ENCODE measurements at places on chromosomes 11 and 22.

- no peak for DNase-seq
Measured at GRCh38 chr22:19942157-19943081, 801 bp upstream of the TXNRD2 start.

DNA sequence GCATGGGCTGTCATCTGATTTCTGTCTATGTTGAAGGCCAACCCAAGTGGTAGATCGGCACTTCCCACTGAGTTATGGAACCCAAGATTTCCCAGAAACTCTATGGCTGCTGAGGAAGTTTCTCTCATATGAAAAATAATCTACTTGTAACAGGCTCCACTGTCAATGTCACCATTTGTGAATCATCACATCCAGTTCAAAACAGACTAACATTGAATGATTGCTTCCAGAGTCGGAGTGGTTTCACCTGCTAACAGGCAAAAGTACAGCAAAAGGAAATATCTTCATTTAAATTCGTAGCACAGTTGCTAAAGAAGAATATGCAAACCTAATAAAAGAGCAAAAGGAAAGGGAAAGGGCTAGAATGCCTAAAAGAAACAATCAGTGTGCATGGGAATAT lies 12.8 kb downstream of the WT1 start:
- no peak for DNase-seq

DNA sequence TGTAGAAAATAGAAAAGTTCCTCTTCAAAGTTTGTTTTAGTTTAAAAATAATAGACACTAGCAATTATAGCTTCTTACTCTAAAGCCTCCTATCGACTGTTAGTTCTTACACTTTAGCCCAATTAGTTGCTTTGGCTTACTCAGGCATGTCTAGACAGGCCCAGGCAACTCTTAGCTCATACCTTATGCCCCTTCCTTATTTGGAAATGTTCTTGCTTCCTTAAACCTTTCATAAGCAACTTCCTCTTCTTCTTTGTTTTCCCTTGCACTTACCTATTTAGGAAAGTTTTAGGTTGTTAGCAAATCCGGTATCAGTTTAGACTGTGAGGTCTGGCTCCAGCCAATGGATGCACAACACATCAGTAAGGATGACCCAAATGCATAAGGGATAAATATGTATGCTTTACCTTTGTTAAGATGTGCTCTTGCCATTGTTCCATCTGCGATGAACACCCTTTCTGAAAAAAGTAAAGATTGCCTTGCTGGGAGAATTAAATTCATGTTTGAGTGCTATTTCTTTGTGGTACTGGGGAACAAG lies 1277.5 kb upstream of the CNTN5 start:
- no peak for DNase-seq

GRCh38 chr22:45192701-45193187 lies 29.0 kb downstream of the NUP50 start:
- no peak for DNase-seq

DNA sequence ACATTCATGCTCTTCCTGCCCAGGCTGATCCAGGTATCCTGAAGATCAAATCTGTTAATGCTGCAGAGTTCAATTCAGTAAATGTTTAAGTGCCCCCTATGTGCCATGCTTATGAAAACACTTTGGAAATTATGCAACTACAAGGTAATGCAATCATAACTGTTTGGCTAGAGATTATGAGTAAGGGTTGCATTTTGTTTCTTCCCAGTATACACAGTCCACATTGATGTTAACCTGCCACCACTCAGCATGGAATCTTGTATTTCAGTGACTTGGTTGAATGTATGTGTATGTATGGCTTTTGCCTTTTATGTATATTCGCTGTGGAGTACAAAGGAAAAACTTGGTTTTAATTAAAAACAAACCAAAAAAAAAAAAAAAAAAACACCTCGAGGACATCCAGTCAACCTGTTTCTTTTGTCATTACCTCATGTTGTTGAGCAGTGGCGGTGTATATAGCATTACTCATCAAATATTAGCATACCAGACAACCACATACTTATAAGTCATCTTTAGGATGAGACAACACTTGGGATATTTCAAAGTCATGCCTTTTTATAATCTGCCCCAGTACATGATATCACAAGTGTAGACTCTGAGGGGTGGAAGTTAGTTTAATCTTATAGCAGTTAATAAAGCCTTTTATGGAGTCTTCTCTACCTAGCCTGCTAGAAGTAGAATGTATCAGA lies 86.1 kb upstream of the HORMAD2 start:
- DNase-seq, result no peak

GRCh38 chr22:50695421-50696250 lies 23.0 kb downstream of the SHANK3 start:
- no peak for DNase-seq

DNA sequence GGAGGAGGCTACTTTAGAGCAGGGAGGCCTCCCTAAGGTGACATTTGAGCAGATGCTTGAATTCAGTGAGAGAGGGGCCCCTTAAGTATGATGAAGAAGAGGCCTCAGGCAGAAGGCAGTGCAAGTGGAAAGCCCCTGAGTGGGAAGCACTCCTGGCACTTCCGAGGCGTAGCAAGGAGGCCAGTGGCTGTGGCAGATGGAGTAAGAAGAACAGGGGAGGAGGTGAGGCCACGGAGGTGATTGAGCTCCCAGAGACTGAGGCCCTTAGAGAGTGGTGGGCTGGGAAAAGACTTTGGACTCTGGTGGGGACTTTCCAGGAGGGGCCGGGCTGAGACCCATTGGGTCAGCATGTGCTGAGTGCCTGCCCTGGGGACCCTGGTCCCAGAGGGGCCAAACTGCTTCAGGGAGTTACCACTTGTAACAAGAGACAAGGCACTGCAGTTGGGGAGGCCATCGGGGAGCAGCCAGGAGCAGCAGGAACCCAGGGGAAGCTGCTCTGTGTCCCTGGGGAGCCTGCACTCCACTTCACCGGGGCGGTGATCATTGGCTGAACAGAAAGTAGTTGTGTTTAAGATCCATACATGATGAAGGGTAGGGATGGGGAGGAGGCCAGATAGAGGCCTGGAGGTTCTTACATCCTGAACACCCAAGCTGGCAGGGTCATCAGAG lies 2.5 kb upstream of the CENPM start:
- no peak for DNase-seq

- no peak for DNase-seq
Measured at GRCh38 chr22:19111140-19111539, 11.1 kb downstream of the DGCR2 start.

DNA sequence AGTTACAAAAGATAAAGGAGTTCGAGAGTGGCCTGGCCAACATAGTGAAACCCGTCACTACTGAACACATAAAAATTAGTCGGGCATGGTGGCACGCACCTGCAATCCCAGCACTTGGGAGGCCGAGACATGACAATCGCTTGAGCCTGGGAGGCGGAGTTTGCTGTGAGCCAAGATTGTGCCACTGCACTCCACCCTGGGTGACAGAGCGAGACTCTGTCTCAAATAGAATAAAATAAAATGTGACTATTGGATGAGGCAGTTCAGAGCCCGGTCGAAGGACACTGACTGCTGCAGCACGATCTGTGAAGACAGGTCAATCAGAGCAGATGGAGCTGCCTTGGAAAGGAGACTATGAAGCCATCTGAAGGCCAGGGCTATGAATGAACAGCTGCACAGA lies 37.7 kb upstream of the ANO1 start:
- no peak for DNase-seq

DNA sequence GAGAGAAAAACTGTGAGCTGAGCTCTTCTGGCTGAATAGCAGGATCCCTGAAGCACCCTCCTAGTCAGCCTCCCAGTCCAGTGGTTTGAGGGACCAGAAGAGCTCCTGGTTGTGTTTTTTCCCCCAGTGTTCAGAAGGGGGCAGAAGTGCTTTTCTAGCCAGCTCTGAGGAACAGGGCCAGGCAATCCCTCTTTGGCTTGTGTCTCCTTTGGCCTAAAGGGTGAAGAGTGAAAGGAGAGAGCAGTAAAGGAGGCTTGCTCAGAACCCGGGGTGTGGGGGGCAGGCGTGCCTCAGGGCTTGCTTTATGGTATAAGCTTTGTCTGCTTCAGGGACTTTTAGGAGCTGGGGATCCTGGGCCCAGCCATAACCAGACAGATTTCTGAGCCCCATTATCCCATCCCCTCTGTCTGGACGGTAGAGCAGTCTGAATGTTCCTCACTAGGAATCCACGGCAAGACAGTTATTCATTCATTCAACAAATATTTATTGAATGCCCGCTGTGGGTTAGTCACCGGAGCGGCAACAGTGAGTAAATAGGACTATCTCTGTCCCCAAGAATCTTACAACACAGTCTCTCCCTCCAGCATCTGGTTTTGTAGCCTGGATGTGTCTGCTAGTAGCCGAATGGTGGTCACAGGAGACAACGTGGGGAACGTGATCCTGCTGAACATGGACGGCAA lies 14.5 kb downstream of the ACP2 start:
- DNase-seq, result no peak

DNA sequence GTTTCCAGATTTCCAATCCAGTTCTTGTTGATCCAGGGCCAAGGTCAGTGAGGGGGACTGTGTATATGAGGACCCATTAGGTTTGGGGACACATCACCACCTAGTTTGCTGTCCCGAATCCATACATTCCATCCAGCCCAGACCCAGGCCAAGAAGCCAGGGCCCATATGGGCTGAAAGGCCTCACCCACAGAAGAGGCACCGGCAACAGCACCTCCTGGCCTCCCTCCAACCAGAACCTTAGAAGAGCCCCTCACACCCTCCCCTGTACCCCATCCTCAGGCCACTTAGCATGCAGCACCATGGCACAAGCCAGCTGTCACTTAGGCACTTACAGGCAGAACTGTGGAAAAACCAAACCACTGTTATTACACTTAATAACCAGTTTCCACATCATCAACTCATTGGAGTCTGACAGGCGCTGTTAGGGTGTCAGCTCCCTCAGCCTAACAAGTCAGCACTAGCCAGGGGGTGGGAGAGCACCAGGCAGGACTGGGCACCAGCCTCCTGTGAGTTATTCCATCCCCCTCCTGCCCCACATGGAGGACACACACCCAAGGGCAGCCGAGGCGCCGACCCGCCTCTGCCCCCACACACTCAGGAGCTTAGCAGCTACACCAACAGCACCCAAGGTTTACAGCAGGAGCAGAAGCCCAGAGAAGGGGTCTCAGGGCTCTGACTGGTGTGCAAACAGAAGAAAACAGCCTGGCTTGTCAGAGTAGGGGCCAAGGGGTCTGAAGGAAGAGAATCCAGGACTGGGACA lies 132.0 kb downstream of the BUD13 start:
- no peak for DNase-seq

DNA sequence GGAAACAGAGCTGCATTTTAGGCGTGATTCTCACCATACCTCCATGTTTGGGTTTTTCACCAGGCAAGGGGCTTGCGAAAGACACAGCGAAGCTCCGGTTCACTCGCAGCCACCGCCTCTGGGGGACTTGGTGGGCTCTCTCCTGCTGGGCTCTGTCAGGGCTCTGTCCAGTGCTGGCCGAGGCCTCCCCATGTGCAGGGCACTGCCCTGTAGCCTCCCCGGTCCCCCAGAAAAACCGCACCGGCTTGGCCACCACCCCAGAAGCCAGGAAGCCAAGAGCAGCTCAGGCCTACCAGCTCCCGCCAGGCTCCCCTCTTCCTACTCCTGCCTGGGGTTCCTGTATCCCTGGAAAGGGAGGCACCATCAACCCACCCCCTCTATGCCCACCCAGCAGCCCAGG lies 151.5 kb downstream of the CTTN start:
- DNase-seq, result no peak

GRCh38 chr11:62501432-62501891 lies 45.1 kb downstream of the AHNAK start:
- DNase-seq, result no peak

DNA sequence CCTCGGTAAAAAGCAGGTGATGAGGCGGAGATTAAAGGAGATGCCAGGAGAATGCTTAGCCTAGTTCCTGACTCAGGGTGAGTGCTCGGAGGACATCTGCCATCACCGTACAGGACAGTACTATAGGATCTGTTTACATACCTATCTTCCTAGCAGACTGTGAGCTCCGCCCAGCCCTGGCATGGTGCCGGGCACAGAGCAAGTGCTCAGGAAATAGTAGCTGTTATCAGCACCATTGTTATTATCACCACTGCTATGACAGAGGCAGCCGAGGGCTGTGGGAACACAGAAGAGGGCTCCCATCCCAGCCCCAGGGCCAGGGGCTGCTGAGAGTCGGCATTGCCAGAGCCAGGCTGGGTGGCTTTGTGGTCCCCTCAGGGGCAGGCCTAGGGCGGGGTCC lies 642 bp upstream of the SEPTIN3 start:
- DNase-seq, result no peak

DNA sequence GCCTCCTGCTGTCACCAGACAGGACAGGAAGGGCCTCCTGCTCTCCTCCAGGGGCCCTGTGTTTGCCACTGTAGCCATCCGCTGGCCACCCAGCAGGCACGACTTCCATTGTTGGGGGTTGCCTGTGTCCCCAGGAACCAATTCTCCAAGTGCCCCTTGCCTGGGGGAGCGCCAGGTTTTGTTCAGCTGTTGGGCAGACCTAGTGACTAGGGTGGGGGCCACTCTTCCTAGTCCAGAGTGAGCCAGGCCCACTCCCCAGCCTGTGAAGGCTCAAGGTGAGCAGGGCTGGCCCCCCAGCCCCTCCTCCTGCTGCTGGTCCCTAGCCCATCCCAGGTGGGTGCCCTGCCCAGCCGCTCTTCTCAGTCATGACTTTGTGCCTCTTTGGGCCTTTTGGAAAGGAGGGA lies 30.9 kb downstream of the OSBPL5 start:
- DNase-seq, result no peak

Measured in stimulated activated naive CD4-positive, alpha-beta T cell treated with Interleukin-2 at 50 U/mL for 16 hours (primary cell).